ENCODE measurements at places on chromosomes 6 and 20.

GRCh38 chr6:37078814-37079213 lies 73.4 kb downstream of the FGD2 start:
- no peak for DNase-seq

DNA sequence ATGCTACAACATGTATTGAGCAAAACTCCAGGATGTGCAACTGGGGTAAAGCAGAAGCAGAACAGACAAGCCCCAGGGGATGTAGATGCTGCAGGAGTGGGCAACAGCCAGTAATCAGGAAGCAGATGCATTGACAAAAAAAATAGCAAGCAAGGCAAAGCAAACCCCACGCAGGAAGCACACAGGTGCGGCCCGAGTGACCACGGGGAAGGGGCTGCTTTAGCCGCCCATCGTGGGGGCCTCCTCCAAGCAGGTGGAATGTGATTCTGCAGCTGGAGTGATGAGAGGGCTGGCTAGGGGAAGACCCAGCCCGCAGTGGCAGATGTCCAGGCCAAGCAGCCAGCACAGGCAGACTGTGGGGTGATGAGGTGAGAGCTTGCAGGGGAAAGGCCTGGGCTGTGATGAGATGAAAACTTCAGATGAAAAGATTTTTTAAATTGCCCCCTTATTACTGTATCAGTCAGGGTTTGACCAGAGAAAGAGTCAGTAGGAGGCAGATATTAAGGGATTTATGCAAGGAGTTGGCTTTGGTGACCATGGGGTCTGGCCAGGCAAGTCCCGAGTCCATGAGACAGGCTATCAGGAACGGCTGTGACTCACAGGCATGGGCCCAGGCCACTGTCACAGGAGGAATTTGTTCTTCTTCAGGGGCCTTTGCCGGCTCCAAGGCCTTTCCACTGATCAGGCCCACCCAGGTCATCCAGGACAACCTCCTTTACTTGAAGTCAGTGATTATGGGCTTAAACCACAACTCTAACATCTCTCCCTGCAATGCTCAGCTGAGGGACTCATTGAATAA lies 207.6 kb downstream of the ANKRD60 start:
- DNase-seq, result no peak

DNA sequence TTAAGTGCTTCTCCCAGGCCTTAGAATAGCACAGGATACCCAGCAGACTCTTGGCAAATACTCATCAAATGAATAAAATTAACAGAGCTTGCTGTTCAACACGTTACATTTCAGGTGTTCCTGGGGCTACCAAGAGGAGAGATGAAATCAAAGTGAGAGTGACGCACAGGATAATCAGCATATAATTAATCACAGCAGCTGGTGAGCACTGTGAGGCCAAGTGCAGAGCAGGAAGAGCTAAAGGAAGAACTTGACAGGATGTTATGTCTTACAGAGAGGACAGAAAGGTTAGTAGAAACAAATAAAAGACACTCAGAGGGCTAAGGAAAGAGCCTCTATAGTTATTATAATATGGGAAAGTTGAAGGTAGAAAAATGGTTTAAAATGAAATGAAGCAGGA lies 8.8 kb downstream of the PPIL1 start:
- DNase-seq, result no peak

GRCh38 chr20:47888351-47888750 lies 103.1 kb upstream of the SULF2 start:
- no peak for DNase-seq

DNA sequence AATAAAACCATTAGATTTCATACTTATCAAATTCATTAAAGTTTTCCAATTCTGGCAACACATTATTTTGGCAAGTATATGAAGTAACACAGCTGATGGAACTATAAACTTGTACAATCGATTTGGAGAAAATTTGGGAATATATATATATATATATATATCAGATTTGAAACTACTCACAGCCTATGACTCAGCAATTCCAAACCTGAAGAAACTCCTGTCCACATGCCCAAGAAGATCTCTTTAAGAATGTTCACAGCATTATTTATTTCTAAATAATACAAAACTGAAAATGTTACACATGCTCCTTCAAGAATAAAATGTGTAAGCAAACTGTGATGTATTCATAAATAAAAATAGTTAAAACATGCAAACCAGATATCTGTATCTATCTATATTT lies 270.1 kb downstream of the TFAP2A start:
- DNase-seq, result no peak

Data from Caki2 (cell line).